ENCODE measurements at places on chromosomes 11 and 22.

- DNase-seq: no peak
Measured at GRCh38 chr11:41609511-41609910, 150.1 kb upstream of the LRRC4C start.

DNA sequence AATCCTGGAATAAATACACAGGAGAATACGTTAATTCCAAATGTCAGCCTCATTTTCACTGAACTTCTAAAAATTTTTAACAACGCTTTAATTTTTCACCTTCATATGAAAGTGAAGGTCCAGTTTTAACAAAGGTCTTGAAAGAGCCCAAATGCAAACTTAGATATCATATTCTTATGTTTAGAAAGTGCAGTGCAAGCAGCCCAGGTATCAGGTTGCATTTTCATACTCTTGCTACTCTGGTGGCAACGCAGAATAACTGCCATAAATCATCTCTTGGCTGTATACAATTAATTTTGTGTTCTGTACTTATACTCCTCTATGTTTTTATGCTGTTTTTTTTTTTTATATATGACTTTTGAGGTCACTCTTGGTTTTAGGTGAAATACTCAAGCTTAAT lies 496.7 kb upstream of the ARHGAP42 start:
- no peak for DNase-seq

DNA sequence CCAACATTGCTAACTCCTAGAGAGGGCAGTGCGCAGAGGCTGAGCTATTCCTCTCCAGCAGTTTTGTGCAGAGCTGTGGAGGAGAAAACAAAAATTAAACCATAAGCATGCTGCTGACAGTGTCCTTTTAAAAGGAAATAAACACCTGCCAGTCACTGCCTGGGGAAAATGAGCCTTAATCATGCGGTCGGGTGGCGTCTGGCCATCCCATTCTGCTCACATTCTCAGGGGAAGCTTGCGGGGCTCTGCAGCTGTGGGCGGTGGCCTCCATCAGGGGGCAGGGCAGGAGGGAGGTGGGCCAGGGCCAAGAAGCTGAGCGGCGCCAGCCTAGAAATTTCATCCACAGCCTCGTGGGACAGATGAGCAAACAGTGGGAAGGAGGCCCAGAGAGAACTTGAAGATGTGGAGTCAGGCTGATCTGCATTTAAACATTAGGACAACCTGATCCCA lies 71.0 kb upstream of the TP53I11 start:
- DNase-seq: no peak

GRCh38 chr11:44507896-44508445 lies 57.5 kb upstream of the CD82 start:
- no peak for DNase-seq

DNA sequence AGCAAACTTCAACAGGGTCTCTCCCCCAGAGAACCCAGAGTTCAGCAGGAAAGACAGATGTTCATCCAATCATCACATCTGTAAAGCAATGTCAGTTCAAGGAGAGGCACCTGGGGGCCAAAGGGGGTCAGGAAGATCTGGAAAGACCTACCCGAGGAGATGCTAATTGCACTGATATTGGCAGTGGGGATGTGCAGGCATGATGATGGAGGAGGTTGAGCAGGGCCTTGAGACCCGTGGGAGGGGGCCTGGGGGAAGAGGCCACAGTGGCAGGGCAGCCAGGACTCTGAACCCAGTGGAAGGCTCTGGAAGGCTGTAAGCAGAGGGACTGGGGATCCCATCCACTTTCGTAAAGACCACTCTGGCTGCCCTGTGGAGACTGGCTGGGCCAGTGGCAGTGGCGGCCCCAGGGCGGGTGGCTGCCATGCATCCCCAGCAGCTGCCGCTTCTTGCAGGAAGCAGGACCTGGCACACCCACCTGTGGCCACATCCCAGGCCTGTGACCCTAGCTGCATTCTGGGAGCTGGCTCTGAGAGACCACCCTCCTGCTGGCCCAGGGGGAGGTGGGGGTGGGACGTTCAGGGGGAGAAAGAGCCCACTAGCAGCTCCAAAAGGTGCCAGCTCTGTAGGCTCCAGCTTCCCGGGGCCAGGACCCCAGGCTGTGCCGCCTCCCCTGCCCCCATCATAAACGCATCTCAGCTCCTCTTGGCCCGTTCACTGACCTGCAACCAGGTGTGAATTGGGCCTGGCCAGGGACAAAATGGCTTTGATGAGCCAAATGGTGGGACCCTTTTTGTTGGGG lies 59.9 kb upstream of the FGF3 start:
- DNase-seq: no peak

DNA sequence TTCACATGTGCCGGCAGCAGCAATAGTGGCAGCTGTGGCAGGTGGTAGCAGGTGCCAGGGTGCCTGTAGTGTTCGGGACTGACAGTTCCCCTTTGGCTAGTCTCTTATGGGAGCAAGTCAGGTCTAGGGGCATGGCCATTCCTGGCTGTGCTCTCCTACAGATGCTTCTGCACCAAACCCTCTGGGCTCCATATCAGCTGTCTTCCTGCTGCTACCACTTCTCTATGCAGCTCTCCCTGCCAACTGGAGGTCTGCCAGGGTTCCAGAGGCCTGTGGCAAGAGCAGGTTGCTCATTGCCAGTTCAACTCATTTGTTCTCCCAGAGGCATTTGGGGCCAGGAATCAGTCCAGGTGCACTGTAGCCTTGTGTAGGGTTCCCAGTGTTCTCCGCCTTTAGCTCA lies 473.7 kb downstream of the JRKL start:
- no peak for DNase-seq

- no peak for DNase-seq
Measured at GRCh38 chr11:124897674-124898262, at the start of gene ROBO4. Gene ROBO4, minus strand, starts transcription at chr11:124897865. Its CDS starts 70 bp downstream, at chr11:124897795.

DNA sequence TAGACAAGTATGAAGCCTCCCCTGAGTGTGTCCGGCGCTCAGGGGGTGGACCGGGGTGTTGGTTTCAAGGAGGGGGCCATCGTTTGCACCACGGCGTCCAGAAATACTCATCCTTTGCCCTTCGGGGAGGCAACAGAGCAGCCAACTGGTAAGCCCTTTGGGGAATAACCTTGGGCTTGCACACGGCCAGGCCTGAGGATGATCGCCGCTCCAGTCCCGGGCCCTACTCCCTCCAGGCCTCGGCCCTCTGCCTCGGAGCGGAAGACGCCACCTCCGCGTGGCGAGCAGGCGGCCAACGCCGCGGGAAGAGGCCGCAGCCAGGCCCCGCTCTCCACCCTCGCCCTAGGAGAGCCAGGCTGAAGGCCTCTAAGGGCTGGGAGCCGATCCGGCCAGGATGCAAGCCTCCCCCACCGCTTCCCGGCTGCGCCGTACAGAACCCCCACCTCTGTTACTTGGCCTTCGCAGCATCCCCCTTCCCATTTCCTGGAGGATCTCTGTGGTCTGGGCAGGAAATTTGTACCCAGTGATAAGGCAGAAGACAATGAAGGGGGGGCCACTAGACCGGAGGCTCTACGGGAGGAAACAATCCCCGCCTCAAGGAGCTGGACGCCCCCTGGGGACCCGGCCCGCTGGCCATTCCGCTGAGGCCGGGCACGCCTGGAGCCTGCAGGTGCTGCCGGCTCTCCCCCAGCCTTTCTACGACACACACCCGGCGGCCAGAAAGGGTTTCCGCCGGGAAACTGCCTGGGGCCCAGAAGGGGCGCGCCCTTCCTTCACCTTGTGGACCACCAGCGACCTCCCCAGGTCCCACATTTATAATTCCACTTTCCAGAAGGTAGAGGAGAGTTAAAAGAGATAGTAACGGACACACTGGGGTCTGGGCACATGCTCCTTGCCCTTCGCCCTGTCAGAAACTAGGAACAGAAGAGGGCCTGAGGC lies 2.6 kb downstream of the ESAM start:
- DNase-seq: no peak

DNA sequence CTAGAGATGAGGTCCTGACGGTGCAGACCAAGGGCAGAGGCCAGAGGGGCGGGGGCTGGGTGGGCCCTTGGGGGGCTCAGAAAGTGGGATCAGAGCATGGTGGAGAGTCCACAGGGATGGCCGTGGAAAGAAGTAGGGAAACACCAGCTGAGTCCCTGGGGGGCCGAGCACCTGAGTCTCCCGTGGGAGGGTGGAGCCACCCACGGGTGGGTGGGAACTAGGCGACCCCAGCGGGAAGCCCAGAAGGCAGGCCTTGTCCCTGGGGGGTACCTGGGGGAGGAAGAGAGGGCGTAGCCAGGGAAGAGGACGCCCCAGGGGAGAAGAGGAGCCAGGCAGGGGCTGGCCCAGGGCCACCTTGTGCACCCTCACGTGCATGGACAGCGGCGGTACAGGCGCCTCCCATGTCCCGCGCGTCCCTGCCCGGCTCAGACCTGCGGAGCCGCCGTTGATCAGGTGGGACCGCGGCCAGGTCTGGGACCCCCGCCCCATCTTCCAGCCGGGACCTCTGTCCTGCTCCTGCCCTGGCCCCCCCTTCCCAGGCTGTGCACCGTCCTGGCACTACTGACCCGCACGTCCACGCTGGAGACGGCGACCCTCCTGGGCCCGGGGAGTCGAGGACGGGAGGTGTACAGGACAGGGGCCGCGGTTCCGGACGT lies 10.2 kb downstream of the CRELD2 start:
- DNase-seq: no peak

- no peak for DNase-seq
Measured at GRCh38 chr11:60029015-60029632, 11.1 kb upstream of the OOSP2 start.

DNA sequence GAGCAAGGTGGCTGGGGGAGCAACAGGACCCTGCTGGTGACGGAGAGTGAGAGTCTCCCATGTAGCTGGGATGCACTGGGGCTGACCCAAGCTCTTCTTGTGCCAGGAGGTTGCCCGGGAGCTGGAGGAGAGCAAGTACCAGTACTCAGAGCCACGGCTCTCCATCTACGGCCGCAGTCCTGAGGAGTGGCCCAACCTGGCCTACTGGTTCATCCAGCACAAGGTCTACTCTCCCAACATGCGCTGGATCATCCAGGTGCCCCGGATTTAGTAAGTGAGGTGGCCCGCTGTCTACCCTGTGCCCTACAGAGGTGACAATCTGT lies 40.4 kb downstream of the AMPD3 start:
- no peak for DNase-seq

DNA sequence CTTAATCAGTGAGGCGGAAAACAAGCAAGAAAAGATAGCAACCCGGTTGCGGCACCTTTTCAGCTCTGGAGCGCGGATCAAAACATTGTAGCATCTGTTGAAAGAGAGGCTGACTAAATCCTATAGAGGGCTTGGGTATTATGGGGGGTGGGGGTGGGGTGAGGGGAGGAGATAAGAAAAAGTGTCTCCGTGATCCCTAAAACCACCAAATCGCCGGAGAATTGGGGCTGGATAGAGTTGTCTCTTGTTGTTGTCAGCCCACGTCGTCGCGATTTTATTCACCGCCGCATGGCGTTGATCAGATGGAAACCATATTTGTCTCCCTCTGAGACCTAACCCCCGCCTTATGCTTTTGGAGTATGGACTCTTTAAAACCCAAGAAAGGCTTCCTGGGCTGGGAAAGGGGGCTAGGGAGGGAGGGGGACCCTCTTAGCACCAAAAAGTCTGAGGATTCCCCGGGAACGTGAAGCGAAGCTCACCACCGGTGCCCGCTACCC lies 13.0 kb downstream of the PAX6 start:
- no peak for DNase-seq

DNA sequence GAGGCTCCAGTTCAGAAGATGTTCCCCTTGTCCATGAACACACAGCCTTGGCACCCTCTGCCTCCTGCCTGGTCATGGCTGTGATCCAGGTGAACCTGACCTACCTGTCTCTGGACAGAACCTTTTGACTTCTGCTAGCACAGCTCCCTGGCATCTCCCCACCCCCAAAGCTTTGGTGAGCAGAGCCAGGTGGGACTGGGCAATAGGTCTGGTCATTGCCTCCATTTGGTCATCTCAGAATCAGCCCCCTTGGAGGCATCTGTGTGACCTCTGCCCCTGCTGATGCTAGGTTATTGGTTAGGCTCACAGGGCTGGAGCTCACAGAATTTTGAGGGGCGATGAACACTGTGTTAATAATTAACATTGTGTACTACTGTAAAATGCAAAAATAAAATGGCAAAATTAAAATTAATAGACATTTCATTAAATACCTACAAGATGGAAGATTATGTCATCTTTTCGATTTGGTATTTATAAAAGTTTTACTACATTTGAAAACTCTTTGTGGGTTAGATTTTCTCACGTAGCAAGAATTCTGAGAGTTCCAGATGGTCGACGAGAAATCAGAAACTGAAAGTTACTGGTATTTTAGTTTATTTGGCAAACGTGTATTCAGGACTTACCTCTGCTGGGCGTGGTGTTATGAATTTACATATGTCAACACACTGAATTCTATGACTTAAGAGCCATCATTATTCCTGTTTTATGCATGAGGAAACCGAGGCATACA lies 8.3 kb upstream of the KIAA0930 start:
- DNase-seq: no peak

- DNase-seq: peak; percentile 77
Measured at GRCh38 chr22:38316364-38317121, 690 bp downstream of the CSNK1E start.

DNA sequence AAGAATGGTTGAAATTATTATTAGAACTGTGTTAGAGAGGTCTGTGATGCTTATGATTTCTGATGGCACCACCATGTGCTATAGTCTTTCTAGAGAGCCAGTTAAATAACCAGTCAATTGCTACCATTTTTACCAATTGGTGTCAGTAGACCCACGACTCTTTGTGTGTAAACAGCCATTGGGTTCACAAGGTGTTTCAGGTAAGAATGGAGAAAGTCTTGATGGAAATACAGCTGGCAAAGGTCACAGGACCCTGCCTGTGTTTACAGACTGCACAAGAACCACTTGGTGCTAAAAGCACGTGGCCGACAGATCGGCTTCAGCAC lies 30.5 kb upstream of the OR10G7 start:
- no peak for DNase-seq

DNA sequence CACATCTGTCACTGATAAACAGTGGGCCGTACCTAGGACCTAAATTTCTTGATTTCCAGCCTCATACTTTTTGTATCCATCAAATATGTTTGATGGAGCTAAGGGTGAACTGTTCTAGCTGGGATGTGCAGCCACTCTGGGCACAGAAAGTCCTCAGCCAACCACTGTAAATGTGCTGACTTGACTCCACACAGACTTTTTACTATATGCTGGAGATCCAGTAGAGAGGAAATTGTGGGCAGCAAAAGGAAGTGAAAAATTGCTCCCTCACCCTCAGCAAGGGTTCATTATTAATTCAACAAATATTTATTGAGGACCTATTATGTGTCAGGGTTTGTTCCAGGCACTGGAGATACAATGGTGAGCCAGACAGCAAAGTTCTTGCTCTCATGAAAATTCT lies 54.2 kb upstream of the AMPD3 start:
- DNase-seq: no peak

DNA sequence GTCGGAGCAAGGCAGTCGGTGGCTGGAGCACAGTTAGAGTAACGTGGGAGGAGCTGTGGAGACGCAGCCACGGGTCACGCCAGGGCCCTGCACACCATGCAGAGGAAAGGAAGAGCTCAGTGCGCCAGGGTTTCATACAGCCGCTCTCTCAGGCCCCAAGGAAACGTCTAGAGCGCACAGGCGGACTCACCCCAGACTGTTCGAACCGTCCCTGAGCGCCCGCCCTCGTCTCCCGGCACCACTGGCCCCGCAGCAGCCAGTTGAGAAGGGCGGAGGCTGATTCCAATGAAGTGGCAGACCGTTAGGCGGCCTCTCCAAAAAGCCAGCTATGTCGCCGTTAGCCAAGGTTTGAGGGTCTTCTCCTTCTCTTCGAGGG lies 483 bp upstream of the HYLS1 start:
- DNase-seq: no peak
